ENCODE measurements at places on chromosomes 7 and 10.

- no peak for DNase-seq
Observed at GRCh38 chr10:48924988-48925387, 14.7 kb downstream of the LRRC18 start.

DNA sequence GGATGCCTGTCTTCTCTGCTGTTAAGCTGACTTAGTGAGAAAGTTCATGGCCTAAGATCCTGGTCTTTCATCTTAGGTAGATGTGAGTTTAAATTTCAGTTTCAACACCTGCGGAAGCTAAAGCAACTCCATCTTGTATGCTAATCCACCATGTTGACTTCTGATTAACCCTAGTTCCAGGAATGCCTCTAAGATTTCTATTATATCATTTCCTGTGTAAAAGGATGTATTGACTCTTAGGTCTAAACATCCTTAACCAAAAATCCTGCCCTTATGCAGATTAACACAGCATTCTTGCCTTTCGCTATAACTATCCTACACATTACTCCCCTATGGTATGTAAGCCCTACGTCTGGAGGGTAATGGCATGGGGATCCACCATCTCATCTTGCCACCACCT is 94.4 kb upstream of the CCDC6 start:
- DNase-seq, result no peak

- DNase-seq, result no peak
Observed at GRCh38 chr10:4781955-4782354, 44.1 kb upstream of the AKR1E2 start.

GRCh38 chr10:70328967-70329366 is 45.2 kb upstream of the NPFFR1 start:
- DNase-seq, result no peak

DNA sequence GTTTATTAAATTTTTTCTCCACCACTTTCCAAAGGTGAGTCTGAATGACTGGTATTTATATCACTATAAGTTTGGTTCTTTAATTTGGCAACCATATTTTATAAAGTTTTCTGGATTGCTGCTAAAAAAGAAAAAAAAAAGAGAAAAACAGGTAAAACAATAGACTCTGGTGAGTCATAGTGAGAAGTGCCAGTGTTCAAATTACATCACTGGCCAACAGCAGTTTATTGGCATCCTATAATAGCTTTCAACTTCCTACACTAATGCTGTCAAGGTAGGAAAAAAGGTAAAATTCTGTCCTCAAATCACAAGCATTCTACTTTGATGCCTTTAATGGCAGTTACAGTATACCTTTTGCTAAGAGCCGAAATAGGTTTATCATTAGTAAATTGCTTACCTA is 808.8 kb downstream of the GRM8 start:
- DNase-seq, result no peak

DNA sequence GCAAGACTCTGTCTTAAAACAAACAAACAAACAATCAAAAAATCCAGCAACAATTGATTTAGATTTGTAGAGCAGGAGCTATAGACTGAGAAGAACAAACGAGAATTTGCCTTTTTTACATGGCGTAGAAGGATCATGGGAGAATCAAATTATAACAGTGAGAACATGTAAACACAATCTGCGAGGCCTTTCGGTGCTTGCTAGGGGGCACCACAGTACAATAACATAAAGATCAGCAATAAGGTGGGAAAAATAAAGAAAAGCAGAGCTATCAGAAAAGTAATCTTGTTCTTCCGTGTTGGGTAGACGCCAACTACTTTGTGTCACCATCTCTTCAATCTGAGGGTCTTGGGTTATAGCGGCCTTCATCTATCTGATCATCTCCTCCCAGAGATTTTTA is 82.2 kb downstream of the NOD1 start:
- DNase-seq, result no peak

- DNase-seq, result no peak
Observed at GRCh38 chr7:1910827-1911226, 240.8 kb downstream of the ELFN1 start.

DNA sequence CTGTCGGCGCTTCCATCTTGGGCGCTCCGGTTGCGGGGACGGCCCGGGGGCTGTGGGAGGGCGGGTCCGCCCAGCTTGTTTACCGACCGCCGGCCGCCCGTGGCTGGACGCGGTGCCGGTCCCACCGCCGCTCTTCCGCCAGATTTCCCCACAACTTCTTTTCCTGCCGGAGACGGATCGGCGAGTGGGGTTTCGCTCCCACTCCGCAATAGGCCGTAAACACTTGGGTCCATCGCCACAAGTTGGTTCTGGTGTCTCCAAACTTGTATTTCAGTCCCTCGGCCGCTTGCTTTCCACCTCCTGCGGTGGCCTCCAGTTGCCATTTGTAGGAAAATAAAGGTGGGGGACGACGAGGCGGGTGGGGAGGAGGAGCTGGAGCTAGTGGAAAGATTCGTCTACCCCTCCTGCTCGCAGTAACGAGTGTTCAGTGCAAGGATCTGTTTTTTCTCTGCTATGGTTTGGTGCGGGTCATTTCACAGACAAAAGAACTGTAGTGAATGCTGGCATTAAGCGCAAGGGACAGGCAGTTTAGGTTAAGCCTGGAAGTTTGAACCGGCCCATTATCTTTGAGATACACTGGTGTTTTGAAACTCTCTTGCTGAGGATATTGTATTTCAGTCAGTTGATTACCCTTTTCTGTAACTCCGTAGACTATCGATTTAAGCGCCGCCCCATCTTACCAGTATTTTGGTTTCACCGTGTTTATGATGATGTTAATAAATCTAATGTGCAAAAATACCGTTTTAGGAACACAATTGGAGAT is 24.3 kb upstream of the ZRANB1 start:
- DNase-seq, result peak; percentile 3

DNA sequence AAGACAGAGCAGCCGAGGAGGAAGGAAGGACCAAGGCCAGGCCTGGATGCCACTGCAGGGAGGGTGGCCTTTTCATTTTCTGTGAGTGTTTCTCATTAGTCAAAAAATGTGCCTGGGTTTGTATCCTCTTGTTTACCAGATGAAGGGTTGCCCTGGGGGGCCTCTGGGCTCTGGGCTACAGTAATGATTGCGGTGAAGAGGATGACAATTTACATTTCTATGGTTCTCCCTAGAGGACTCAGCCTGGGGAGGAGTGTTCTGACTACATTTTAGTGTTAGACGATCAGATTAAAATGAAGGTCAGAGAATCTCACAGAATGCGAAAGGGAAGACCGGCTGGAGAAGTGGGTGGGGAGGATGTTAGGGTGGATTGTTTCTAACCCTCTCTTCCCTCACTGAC is 108.0 kb upstream of the KMT2C start:
- no peak for DNase-seq

GRCh38 chr7:150942001-150942590 is 36.0 kb downstream of the KCNH2 start:
- no peak for DNase-seq

DNA sequence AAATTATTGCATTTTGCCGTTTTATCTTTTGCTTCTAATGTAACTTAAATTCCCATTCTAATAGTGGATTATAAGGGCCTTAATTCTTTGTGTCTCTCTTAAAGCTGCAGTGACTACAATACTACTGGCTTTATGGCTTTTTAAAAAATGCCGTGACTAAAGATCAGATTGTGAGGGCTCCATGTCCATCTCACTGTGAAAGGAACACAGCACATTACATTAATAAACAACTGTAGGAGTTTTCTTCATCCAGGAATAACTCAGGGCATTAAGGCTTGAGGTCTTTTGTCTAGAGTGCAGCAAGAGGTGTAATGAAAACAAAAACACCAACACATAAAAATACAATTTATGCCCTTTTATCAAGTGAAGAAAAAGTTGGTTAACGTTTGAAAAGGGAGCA is 205.3 kb downstream of the SKAP2 start:
- DNase-seq, result no peak

- DNase-seq, result no peak
Observed at GRCh38 chr10:80539421-80540031, 1.8 kb downstream of the SH2D4B start.

- no peak for DNase-seq
Observed at GRCh38 chr7:4072161-4072925, 609.8 kb upstream of the FOXK1 start.

- no peak for DNase-seq
Observed at GRCh38 chr10:15879058-15879457, 18.8 kb upstream of the MINDY3 start.

- DNase-seq, result no peak
Observed at GRCh38 chr7:40463446-40463845, 328.6 kb downstream of the SUGCT start.

DNA sequence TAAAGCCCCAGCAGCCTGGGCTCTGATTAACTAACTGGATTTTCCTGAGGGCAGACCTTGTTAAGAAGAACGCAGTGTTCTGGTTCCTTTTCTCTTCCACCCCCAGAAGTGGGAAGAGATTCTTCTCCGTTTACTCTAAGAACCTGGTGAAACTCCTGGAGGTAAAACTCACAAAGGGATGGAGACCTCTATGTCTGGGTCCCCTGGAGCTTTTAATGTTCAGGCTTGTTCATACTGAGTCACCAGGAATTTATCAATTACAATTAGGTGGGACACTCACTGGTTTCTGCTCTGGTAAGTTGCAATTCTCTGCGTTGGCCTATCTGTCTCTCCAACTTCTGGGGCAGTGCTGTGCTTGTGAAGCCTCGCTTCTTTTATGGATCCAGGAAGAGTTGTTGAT is 73.3 kb upstream of the CACNB2 start:
- no peak for DNase-seq

GRCh38 chr10:12512332-12513002 is 163.1 kb downstream of the CAMK1D start:
- DNase-seq, result no peak

GRCh38 chr10:34907743-34908430 is 92.8 kb upstream of the PARD3 start:
- no peak for DNase-seq

- DNase-seq, result no peak
Observed at GRCh38 chr7:112798274-112799159, 8.3 kb upstream of the TMEM168 start.

- DNase-seq, result no peak
Observed at GRCh38 chr10:97066877-97067555, 118.7 kb downstream of the SLIT1 start.

DNA sequence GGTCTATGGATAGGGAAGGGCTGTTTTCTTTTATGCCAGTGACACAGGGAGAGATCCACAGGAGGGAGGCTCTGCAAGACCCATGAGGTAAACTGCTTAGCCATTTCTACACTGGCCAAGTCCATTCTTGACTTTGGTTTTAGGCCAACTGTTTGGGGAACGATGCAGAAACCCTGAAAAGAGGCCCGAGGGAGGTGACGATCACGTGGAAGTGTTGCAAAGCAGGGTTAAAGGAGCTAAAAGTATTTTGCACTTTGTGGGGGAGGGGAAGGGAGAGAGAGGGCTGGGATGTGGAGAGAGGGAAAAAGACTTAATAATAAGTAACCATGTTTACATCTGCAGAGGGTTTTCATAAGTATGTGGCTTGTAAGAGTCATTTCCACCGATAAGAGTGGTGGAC is 239.7 kb downstream of the EMX2 start:
- DNase-seq, result no peak

DNA sequence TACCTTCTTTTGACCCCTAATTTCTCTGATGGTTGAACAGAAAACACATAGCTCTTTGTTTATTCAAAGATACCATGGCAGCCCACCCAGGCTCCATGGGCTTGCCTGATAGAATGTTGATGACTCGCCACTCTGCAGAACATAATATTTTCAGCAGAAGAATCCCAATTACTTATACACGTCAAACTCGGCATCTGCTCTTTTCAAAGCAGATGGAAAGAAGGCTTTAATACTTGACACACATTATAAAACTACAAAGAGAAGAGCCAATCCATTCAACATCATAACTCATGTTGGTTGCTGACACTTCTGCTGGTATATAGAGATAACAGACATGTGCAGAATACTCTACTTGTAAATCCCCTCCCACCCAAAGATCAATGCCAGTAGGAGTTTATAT is 69.0 kb downstream of the FOXI2 start:
- DNase-seq, result no peak

DNA sequence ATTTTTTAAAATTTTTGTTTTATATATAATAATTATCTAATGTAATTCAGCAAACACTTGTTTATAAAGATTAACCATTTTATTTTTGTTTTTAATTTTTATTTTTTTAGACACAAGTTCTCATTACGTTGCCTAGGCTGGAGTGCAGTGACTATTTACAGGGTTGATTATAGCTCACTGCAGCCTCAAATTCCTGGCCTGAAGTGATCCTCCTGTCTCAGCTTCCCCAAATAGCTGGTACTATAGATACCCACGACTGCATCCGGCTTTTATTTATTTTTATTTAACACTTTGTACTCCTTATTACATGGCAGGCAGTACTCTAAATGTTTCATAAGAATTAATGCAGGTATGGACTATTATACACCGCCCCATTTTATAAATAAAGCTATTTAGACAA is 288.7 kb downstream of the MDFIC start:
- DNase-seq, result no peak

DNA sequence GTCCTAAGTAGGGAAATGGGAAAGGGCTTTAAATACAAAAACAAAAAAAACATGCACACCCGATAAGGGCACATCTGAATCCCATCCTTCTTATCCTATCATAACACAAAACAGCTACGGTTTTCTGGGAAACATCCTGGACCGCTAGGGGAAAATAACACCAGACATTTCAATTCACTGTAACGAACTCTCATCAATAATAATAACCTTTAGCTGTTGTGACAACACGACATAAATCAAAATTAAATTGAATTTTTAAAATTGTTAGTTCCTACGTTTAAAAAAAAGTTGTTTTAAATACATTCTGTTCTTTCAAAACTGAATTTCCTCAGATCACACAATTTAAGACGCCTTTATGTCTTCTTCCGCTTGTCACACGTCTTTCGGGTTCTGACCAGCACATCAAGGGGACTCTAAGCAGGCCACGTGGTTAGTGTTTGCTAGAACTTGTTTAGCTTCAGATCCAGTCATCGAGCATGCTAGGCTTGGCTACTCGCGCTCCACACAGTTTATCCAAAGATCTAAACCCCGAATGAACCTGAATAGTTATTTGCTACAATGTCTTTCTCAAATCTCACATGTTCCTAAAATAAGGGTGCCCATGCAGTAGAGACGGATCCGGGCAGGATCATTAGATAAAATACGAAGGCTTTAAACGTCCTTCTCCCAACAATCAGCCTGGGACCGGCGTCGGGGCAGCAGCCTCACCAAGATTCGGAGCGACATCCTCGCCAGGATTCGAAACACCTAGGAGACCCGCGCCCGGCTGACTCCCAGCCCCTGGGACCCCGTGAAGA is 839 bp downstream of the IKZF5 start:
- DNase-seq, result peak; percentile 2

- no peak for DNase-seq
Observed at GRCh38 chr10:54800741-54801421, at the start of gene PCDH15. PCDH15 (minus strand) TSS chr10:54801231; CDS start chr10:54664262, 136,969 bp downstream.

- no peak for DNase-seq
Observed at GRCh38 chr7:131254211-131254610, 73.5 kb upstream of the MKLN1 start.

DNA sequence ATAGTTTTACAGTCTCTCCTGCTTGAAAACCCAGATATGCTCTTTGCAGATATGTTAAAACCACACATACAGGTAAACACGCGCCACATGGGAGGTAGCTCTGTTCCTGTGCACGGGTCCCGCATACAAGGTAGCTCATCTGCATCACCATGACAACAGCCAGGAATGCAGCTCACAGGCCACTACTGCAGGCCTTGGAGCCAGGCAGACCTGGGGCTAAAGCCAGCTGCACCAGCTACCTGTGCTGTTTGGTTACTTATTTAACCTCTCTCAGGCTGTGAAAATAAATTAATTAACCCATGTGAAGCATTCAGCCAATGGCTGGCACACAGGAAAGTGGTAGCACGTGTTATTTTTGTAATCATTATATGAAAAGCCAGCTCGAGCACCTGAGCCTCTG is 428.3 kb downstream of the TNS3 start:
- no peak for DNase-seq

Data from stimulated activated CD8-positive, alpha-beta memory T cell treated with anti-CD3 and anti-CD28 coated beads, Interleukin-15, amount 100 ng/mL, for 24 hours (primary cell).